ENCODE measurements at places on chromosomes 2 and 18. TPM values are rescaled to one million over a fixed set of nuclear protein-coding genes. Genes with fewer than 3 reads are reported as not detected.

The CCDC74B gene
- 3.0 TPM for total RNA-seq

The FOXI3 gene
- total RNA-seq, result not detected

DNA sequence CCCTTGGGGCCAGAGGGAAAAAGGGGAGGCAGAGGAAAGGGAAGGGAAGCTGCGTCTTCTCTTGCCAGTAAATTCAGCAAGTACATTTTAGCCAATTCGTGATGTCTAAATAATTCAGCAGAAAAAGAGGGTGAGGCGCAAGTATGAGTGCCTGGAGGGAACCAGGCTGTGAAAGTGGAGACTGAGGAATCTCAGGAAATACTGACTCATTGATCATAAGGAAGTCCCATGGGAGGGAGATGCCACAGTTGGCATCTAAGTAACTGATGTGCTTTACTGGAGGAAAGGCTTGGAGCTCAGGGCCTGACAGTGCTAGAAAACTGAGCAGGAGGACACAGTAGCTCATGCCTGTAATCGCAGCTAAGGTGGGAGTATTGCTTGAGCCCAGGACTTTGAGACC is 31.1 kb downstream of the KIF5C start:
- no peak for DNase-seq

GRCh38 chr2:57881998-57882888 is 164.4 kb upstream of the VRK2 start:
- no peak for DNase-seq

DNA sequence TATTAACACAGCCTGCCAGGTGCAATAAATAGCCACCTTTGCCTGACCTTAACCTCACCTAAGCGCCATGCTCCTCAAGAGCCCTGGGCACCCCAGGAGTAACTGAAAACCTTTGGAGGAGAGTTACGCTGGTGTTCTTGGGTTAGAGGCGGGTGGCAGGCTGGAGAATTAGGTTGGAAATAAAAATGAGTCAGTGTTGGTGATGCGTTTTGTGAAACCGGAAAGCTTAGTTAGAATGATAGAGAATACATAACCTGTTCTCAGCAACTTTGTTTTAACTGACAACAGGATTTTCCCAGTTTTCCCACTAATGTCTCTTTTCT is 17.0 kb downstream of the LRRFIP1 start:
- no peak for DNase-seq

- no peak for DNase-seq
These were observed 248.7 kb downstream of the ZNF385B start for GRCh38 chr2:179612591-179613298.

DNA sequence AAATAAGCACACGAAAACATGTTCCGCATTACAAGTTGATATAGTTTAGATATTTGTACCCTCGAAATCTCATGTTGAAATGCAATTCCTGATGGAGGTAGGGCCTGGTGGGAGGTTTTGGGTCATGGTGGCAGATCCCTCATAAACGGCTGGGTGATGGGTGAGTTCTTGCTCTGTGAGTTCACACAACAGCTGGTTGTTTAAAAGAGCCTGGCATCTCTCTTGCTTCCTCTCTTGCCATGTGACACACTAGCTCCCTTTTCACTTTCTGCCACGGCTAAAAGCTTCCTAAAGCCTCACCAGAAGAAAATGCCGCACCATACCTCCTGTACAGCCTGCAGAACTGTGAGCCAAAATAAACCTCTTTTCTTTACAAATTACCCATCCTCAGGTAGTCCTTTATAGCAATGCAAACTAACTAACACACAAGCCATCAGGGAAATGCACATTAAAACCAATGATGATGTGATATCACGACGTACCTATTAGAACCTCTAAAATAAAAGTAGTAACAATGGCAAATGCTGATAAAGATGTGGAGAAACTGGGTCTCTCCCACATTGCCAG is 188.5 kb downstream of the ANAPC1 start:
- no peak for DNase-seq

GRCh38 chr2:12721566-12722446 is 5.1 kb downstream of the TRIB2 start:
- DNase-seq, result no peak

The DCDC2C gene
- total RNA-seq, result not detected

DNA sequence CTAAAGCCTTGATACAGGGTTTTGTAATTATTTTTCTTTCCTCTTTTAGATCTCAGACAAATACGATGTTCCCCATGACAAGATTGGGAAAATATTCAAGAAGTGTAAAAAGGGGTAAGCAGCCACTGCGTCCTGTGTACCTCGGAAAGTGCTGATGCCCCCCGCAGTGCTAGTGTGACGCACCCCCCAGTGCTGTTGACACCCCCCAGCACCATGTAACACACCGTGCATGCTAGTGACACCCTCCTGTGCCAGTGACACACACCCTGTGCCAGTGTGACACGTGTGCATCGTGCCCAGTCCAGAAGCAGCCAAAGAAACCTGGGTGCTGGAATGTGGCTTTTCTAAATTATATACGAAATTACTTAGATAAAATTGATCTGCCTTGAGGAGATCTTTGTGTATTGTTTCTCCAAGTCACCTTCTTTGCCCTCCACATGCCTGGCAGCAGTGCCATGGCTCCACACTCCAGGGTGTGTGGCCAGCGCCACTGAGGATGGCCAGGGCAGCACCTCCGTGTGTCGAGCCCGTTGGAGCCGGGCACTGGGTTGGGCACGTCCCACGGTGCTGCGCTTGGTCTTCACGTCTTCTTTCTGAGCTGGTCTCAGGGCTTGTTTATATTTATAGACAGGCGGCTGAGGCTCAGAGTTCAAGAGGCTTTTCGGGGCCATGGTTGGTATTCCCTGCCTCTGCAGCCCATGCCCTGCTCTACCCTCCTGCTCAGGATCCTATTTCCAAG is 44.3 kb upstream of the KLF11 start:
- DNase-seq, result peak; percentile 73

DNA sequence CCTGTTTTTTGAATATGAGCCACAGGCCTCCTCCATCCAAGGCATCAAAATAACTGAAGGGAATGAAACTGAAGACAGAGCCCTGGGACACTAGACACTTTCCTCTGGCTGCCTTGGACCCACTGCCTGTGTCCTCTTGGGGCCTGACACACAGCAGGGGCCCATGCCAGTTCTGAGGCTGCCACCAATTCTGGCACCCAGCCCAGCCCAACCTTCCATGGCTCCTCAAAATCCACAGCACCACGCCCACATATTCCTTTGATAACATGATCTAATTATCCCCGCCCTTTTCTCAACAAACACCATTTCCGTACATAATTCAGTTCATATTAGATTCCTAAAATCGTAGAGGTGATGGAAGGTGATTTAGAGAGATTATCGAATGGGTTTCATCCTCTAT is 64.2 kb downstream of the EMX1 start:
- peak; percentile 42 for DNase-seq

- no peak for DNase-seq
These were observed 31.7 kb downstream of the SPP2 start for GRCh38 chr2:234081970-234082822.

DNA sequence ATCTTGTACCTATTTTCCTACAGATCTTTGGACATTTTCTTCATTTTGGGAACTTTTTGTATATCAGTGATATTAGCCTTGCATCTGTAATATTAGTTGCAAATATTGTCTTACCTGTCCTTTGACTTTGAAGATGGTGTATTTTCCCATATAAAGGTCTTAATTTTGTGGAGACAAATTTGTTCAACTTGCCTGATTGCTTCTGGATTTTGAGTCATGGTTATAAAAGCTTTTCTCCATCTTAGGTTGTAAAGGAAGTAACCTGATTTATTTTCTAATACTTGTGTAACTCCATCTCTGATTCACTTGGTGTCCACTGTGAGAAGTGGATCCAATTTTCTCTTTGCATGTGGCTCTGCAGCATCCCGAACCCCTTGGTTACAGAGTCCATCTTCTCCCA is 97.7 kb upstream of the OTOS start:
- DNase-seq, result no peak

GRCh38 chr2:217685255-217685605 is 317.6 kb downstream of the TNS1 start:
- DNase-seq, result no peak

DNA sequence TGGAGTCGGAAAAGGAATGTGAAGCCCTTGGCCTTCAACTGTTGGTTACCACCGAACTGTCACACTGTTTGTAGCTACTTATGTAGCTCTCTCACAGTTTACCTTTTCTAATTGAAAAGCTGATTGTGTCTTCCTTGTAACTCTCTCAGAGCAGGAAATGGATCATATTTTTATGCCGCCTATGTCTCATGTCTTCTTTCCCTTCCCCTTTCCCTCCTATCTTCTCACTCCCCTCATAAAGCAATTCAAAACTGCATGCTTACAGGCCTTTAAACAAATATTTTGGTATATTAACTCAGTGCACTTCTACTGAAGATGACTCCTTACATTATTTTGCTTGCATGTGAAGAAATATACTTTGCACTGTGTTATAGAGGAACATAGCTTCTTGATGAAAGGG is 6.0 kb downstream of the SLC39A10 start:
- no peak for DNase-seq

The ATP6V1C2 gene
- total RNA-seq, result not detected

The KANSL1L gene
- 12.2 TPM for total RNA-seq

GRCh38 chr2:136225950-136226835 is 108.2 kb upstream of the CXCR4 start:
- no peak for DNase-seq

GRCh38 chr2:3759331-3759730 is 56.0 kb downstream of the DCDC2C start:
- DNase-seq, result no peak

GRCh38 chr2:112646102-112646719 is 472 bp downstream of the SLC20A1 start:
- DNase-seq, result no peak

- DNase-seq, result peak; percentile 86
These were observed 20.2 kb upstream of the PAX3 start for GRCh38 chr2:222318712-222319585.

GRCh38 chr2:31950946-31951562 is 59.8 kb downstream of the MEMO1 start:
- no peak for DNase-seq

The REG3A gene
- not detected for total RNA-seq

The CAPN13 gene
- total RNA-seq, result not detected

DNA sequence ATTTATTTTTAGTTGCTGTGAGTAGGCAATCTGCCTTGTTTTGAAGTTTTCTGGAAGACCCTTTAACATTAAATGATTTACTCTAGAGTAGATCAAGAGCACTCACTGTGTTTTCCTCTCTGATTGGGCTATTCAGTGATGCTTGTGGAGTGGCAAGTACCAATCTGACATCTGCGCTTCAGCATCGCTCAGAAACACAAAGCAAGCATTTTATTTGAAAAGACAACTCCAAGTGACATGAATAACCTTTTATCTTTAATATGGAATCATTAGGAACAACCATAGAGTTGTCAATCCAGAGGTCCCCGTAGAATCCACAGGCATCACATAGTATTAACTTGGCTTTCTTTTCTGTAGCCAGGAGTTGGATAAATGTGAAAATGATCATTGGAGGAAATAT is 114.7 kb downstream of the CPS1 start:
- DNase-seq, result no peak

The CYRIA gene
- total RNA-seq, result 2.1 TPM

DNA sequence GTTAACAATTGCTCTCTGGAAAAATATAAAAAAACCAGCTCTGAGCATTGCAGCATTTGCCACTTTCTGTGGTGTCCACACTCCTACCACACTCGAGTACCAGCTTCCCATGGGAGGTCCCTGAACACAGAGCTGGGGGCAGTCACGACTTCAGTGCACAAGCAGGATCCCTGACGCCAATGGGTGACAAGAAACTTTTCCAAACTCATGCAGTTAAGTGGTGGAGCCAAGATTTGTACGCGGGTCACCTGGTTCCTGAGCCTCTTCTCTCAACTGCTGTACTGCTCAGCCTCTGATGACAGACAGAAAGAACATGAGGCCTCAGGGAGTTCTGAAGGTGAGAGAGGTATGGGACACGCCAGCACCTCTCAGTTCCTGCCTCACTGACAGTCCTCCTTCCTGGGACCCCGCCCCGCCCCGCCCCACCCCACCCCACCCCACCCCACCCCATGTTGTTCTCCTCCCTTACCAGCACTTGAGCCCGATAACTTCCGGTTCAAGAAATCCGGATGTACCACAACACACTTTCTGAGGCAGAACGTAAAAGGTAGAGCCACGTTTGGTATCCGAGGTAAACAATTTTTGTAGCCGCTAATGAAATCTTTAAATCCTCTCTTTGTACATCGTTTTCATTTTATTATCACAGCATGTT is 287.6 kb downstream of the MYCN start:
- DNase-seq, result no peak

The SCN2A gene
- total RNA-seq, result 1.9 TPM

DNA sequence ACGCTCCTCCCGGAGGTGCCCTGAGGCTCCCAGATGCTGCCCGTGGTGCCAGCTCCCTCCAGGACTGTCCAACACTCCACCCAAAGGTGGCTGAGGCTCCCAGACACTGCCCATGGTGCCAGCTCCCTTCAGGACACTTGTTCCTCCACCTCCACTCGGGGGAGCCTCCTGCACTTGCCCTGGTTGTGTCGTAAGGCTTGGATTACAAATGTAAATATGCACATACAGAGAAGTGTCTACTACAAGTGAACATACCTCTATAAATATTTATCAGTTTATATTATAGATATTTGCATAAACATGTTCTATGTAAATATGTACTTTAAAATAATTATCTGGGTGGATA is 143.3 kb downstream of the PXDN start:
- no peak for DNase-seq

The CROCC2 gene
- not detected for total RNA-seq

DNA sequence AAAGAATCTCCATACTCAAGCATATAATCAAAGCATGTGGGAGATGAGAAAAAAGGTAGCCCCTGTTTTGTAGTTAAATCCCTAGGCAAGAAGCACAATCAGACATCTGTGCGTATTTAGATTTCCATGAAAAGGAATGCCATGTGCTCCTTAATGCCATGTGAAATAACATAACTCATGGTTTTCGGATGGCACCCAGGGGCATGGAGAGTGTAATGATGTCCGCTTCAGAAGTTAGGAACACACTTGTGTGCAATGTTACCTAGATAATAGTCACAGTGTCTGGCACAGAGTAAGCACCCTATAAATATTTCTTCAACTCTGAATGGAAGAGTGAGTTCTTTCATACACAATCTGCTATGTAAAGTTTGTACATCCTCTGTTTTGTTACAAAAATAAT is 197.0 kb downstream of the NCKAP5 start:
- DNase-seq, result no peak

- no peak for DNase-seq
These were observed 10.7 kb upstream of the GBX2 start for GRCh38 chr2:236178890-236179235.

GRCh38 chr18:26574958-26575864 is 26.9 kb upstream of the KCTD1 start:
- no peak for DNase-seq

GRCh38 chr18:8471372-8471771 is 137.9 kb upstream of the RAB12 start:
- DNase-seq, result no peak

DNA sequence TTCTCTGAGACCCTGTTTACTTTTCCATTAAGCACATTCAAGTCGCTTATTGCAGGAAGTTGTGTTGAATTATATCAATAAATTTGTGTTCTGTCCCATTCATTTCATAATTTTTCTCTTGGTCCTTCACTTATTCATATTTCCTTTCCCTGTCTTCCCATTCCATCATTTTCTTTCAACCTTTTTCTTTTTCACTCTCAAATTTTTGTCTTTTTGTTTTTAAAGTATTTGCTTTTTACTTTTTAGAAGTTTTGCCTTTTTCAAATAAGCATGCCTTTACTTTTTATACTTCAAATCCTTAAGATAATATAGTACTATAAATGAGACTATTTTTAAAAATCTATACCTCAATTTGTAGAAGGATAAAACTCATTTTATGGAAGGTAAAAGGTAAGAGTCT is 120.5 kb downstream of the ATL2 start:
- no peak for DNase-seq

The CNTNAP5 gene
- not detected for total RNA-seq

The SLC9A4 gene
- not detected for total RNA-seq

GRCh38 chr2:54523324-54523959 is 67.3 kb downstream of the SPTBN1 start:
- no peak for DNase-seq

The ASPRV1 gene
- total RNA-seq, result 1.2 TPM
